ENCODE measurements at places on chromosomes 1 and 21. TPM values are rescaled to one million over a fixed set of nuclear protein-coding genes. Genes with fewer than 3 reads are reported as not detected.

- DNase-seq = no peak
Observed at GRCh38 chr1:54926970-54927369, 40.0 kb upstream of the DHCR24 start.

DNA sequence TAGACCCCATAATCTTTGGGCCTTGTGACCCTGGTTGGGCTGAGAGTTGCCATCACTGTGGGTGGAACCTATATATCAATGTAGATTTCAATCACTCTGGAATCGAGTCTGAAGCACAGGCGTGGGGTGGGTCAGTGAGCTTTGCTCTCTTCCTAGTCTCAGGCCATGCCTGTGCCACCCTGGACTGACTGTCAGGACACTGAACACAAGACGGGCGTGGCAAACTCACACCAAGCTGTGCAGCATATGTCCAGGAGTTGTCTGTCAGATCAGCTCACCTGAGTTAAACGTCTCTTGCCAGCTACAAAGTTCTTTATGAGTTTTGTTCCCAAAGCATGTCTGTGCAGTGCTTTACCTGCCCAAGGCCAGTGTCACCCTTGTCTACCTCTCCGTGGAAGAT lies 30.9 kb upstream of the ALPL start:
- no peak for DNase-seq

The CTH gene
- 7.3 TPM for total RNA-seq

DNA sequence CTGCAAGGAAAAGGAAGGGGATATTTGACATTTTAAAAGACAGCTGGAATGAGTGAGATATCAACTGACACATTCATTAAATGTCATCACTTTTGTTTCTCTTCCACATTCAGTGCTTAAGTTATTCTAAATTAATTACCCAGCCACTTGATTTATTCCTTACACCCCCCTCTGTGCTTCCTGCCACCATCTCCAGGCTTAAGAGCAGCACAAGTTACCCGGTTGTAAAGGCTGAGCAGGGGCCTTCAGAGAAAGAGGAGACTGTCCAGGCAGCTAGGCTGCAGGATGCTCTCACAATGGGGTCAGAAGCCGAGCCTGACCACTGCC lies 71.4 kb downstream of the SYT6 start:
- no peak for DNase-seq

Measured in glutamatergic neuron (in vitro differentiated cells).